ENCODE measurements at places on chromosomes 3 and 15. TPM values are rescaled to one million over a fixed set of nuclear protein-coding genes. Genes with fewer than 3 reads are reported as not detected.

STRIT1 gene
- 1.8 TPM for polyA plus RNA-seq

GNAT1 gene
- not detected for polyA plus RNA-seq

SYNPR gene
- not detected for polyA plus RNA-seq

IQCF5 gene
- not detected for polyA plus RNA-seq

CCR1 gene
- polyA plus RNA-seq = 7.4 TPM

RSL24D1 gene
- 52.7 TPM for polyA plus RNA-seq

RARB gene
- polyA plus RNA-seq = 8.3 TPM

DNA sequence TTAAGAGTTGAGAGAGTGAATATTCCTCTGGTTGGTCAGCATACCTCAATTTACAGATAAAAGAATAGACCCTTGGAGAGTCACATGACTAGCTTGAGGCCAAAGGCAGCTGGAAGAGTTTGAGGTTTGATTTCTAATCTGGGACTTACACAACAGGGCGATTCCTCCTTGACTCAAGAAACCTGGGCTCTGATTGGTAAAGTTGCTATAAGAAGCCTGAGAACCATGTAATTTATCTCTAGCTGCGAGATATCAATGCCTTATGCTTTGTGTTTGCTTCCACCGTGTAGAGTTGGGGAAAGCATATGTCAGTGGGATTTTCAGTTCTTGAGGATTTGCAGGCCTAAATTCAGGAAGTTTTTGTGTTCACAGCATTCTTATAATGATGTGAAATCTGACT lies 206.0 kb downstream of the KLHL25 start:
- peak overlapping the region; percentile 65 for H3K27ac ChIP-seq
- DNase-seq = no peak
- H3K4me3 ChIP-seq = no peak overlapping the region
- H3K27me3 ChIP-seq = no peaks in the 10 kb centered on the region

DNA sequence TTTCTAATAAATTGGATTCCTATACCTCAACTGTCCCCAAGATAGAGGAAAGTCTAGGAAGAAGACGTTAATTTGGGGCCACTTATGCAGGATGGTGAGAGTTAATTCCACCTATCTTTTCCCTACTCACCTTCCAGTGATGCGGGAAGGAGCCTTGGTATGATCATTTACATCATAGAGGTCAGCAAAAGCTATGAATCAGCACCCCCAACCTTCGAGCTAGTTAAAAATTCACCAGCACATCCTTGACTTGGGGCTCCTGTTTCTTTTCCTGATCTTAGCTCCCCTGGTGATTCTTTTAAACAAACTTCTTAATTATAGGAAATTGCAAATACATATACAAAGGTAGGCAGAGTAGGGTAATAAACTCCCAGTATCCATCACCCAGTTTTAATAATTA lies 366.6 kb downstream of the SOX2 start:
- H3K27me3 ChIP-seq = no peaks in the 10 kb centered on the region
- H3K27ac ChIP-seq = no peak overlapping the region
- no peak for DNase-seq

DNA sequence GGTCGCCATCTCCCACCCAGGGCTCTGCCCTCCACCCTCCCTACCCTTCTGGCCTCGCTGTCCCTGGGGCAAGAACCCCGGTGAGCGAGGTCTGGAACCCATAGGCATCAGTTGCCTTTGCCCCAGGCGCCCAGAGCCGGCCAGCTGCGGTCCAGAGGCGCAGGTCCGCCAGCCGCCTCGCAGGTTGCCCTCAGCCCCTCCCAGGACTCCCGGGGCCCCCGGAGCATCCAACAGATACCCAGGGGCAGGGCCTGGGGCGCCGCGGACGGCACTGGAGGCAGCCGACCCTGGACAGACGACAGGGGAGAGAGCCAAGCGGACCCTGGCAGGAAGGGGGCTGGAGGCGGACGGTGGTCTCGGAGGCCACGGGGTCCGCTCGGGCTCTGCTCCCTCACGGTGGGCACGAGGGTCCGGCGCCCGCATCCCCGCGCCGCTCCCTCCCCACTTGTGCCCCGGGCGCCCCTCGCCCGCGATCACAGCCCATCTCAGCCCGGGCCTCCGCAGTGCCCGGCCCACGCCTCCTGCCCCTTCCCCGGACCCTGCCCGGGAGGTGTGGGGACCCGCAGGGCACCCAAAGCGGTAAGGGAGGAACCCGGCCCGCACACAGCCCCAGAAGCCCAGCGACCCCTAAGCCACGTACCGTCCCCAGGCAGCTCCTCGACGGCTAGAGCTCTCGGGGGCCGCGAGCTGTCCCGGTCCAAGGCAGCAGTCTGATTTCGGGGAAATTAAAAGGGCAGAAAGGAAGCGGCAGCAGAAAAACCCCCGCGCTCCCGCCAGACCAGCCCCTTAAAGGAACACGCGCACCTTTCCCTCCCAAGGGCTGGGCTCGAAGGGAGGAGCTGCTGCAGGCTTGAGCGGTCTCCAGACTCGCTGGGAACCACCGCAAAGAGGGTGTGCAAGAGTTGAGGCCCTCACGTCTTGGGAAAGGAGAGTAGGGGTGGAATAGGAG lies at the start of gene HAPLN3:
Gene HAPLN3 (minus strand): TSS at position 726 of the 949 bp plus-strand sequence. CDS start 8,246 bp downstream, outside the sequence.
- H3K36me3 ChIP-seq = no peaks in the 10 kb centered on the region
- H3K4me1 ChIP-seq = no peaks in the 10 kb centered on the region
- no peak within 1 kb of the TSS for H3K27ac ChIP-seq
- peak; percentile 72 for DNase-seq

DNA sequence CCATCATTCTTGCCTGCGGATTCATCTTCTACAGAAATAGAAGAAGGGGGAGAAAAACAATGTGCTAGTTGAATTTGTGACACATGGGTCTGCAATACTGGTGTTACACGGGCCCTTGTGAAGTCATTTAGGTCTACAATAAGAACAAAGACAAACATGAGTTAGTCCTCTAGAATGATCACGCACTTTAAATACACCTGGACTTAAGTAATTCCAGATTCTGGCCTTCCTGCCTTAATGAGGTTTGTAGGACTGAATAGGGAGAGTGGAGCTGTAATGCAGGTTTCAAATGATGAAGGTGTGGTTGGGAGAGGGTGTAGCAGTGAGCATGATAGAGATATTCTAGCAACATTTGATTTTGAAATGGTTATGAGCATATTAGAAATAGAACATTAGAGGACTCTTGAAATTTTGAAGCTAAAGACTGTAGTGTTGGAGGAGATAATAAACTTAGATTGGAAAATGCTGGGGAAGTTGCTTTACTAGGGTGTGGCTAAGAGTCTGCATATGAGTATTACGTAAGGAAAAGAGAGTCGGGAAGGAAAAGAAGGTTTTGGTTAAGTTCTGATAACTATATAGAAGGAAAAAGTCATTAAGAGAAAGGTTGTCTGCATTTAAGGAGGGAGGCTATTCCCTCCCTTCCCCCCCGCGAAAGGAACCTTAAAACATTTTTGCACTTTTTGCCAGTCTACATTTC lies 606 bp downstream of the EIF2A start:
- no peaks in the 10 kb centered on the region for H3K27me3 ChIP-seq
- peak overlapping the region; percentile 84 for H3K27ac ChIP-seq
- H3K4me1 ChIP-seq = peaks cover 10% of the 10 kb centered on the region
- peak overlapping the region; percentile 95 for H3K4me3 ChIP-seq

GRCh38 chr15:56869573-56869972 lies 48.9 kb upstream of the TCF12 start:
- no peaks in the 10 kb centered on the region for H3K27me3 ChIP-seq
- H3K36me3 ChIP-seq = no peaks in the 10 kb centered on the region
- DNase-seq = peak; percentile 43

- H3K4me1 ChIP-seq = no peaks in the 10 kb centered on the region
- H3K27ac ChIP-seq = no peak overlapping the region
- no peaks in the 10 kb centered on the region for H3K36me3 ChIP-seq
- H3K4me3 ChIP-seq = no peak overlapping the region
- H3K27me3 ChIP-seq = no peaks in the 10 kb centered on the region
- no peak for DNase-seq
These were observed 38.6 kb downstream of the EPHA3 start for GRCh38 chr3:89145995-89146394.

DNA sequence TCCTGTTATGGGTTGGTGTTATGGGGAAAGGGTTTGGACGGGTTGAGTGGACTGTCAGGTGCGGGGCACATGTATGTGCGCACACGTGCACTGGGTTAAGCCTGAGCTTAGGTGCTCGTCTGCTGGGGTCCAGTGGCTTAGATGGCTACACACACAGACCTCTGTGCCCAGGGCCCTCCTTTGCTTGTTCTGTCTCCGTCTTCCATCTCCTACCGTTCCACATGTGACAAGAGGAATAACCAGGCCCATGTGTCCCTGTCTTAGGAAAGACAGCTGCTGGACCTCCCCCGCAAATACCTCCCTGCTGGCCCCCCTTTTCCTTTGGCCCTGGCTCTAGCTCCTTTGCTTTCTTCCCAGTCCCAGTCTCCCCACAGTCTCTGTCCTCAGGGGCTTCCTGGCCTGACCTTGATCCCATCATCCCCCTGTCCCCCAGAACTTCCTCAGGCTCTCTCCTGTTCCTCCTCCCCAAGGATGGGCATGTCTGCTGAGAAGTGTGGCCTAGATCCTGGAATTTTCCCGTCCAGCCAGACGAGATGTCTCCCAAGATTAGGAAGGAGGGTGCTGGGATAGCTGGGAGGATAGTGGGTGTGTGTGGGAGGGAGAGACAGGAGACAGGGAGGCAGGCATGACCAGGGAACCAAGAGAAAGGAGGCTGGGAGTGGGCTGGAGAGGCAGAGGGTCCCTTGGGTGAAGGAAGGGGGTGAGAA lies 797 bp upstream of the THPO start:
- peaks cover 4% of the 10 kb centered on the region for H3K4me1 ChIP-seq
- peak overlapping the region; percentile 24 for H3K4me3 ChIP-seq
- peaks cover 4% of the 10 kb centered on the region for H3K27me3 ChIP-seq
- H3K36me3 ChIP-seq = no peaks in the 10 kb centered on the region
- peak overlapping the region; percentile 86 for H3K27ac ChIP-seq

DNA sequence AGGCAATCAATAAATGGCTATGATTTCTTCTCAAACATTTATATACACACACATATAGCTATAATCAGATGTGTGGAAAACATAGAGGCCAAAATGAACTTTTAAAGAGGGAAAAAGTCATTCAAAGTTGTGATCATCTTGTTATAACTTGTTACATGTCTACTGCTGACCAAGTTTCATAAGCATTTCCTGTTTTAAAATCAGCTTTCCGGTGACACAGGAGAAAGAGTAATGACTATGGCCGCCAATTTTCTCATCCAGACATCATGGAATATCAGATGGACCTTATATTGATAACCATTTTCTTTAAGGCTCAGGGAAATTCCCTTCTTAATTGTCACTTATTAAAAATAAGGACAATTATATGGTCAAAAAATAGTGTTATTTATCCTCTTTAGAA lies 71.7 kb upstream of the AGTR1 start:
- no peak overlapping the region for H3K27ac ChIP-seq
- no peaks in the 10 kb centered on the region for H3K27me3 ChIP-seq
- no peaks in the 10 kb centered on the region for H3K4me1 ChIP-seq
- no peak for DNase-seq
- H3K36me3 ChIP-seq = no peaks in the 10 kb centered on the region
- no peak overlapping the region for H3K4me3 ChIP-seq

GRCh38 chr3:59709702-59710553 lies 660.1 kb upstream of the CFAP20DC start:
- H3K36me3 ChIP-seq = no peaks in the 10 kb centered on the region
- no peak for DNase-seq
- H3K27me3 ChIP-seq = no peaks in the 10 kb centered on the region
- no peak overlapping the region for H3K27ac ChIP-seq
- no peak overlapping the region for H3K4me3 ChIP-seq

DNA sequence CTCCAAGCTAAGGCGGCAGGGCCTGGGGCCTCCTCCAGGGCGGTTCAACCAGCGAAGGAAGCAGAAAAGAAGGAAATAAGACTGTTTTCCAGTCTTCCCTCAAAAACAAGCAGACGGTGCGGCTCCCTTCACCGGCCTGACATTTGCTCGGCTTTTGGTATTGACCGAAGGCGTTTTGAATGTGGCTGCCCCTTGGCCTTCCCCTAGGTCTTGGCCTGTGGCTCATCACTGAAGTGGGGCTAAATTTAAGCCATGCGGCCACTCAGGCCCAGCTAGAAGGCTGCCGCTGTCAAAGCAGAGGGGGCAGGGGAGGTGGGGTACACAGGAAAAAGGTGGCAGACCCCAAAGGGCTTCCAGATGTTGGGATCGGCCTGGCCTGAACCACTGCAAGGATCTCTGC lies 86.2 kb downstream of the SRGAP3 start:
- H3K27ac ChIP-seq = no peak overlapping the region
- no peak overlapping the region for H3K4me3 ChIP-seq
- no peak for DNase-seq
- H3K36me3 ChIP-seq = no peaks in the 10 kb centered on the region
- no peaks in the 10 kb centered on the region for H3K4me1 ChIP-seq
- no peaks in the 10 kb centered on the region for H3K27me3 ChIP-seq

DNA sequence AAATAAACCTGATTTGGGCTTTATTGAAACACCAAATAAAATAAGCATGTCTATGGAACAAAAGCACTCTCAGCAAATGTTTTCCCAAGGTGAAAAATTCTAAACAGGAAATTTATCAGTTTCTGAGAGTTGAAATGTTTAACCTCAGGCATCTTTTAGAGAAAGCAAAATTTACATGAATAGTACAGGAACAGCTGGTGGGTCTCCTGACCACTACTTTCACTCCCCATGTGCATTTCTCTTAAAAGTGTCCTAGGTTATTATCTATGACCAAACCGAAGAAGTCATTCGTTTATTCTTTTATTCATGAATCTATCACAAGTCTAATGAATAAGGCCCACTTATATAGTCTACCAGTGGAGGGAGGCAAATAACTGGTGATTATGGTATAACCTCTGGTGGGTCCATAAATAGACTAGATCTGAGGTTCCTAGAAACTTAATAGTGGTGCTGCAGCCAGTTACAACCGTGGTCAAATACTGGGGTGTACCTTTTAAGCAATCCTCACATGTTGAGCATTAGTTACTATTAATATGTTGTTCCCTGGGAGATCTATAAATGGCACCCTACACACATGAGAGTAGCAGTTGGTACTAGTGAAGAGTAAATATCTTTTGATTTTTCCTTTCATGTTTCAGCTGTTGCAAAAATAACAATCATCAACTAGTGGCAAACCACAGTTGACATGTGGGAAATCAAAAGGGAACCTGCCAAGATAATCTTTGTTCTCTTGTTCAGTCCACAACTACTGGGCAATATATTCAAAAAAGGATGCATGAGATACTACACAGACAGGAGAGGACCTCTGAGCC lies 169.3 kb upstream of the STAC start:
- H3K27me3 ChIP-seq = no peaks in the 10 kb centered on the region
- H3K4me1 ChIP-seq = no peaks in the 10 kb centered on the region
- H3K4me3 ChIP-seq = no peak overlapping the region
- no peak for DNase-seq
- H3K27ac ChIP-seq = no peak overlapping the region

- no peaks in the 10 kb centered on the region for H3K27me3 ChIP-seq
- H3K4me1 ChIP-seq = peaks cover 5% of the 10 kb centered on the region
- H3K4me3 ChIP-seq = no peak overlapping the region
- H3K36me3 ChIP-seq = no peaks in the 10 kb centered on the region
- DNase-seq = no peak
- no peak overlapping the region for H3K27ac ChIP-seq
These were observed 49.7 kb downstream of the XXYLT1 start for GRCh38 chr3:195221015-195221853.

DNA sequence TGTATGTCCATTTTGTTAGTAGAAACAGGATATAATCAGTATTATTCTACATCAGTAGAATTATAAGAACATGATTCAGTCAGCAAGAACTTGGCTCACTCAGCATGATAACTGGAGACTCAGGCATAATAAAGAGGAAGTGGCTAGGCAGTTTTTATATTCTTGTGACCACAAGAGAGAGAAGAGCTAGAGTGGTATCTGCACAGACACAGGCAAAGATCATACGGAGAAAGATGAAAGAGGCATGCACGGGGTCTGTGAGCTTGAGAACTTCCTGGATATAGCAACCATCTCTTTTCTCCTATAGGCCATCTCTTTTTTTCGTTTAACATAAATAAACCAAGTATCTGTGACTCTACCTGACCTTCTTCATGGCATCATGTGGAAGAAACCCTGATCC lies 46.8 kb downstream of the MYO5A start:
- H3K27me3 ChIP-seq = no peaks in the 10 kb centered on the region
- peak; percentile 5 for DNase-seq
- no peak overlapping the region for H3K4me3 ChIP-seq
- H3K4me1 ChIP-seq = peaks cover 7% of the 10 kb centered on the region
- H3K27ac ChIP-seq = no peak overlapping the region

Measured in kidney (tissue), 22 donors.